ENCODE measurements at places on chromosomes 13 and 19.

DNA sequence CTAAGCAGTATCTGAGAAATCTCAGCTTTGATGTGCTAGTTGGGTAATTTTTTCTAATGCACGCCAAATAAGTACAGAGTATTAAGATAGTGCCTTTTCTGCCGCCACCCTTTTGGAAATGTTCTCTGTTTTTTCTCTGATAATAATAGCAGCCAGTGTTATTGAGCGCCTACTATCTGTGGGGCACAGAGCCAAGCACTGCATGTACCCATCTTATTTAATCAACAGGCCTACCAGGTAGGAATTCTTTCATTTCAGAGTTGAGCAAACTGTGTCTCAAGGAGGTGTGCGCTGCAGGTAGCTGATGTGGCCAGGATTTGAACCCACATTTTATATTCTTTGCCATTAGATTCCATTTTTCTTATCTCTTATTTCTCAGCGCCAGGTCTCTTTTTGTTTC lies 1.4 kb downstream of the EPN1 start:
- DNase-seq, result no peak

- DNase-seq, result no peak
These were observed 44.4 kb downstream of the GPC6 start for GRCh38 chr13:93270769-93271742.

GRCh38 chr19:32829345-32829896 lies 40.1 kb downstream of the SLC7A9 start:
- no peak for DNase-seq

- no peak for DNase-seq
These were observed 21.9 kb downstream of the ANKRD27 start for GRCh38 chr19:32652894-32653598.

DNA sequence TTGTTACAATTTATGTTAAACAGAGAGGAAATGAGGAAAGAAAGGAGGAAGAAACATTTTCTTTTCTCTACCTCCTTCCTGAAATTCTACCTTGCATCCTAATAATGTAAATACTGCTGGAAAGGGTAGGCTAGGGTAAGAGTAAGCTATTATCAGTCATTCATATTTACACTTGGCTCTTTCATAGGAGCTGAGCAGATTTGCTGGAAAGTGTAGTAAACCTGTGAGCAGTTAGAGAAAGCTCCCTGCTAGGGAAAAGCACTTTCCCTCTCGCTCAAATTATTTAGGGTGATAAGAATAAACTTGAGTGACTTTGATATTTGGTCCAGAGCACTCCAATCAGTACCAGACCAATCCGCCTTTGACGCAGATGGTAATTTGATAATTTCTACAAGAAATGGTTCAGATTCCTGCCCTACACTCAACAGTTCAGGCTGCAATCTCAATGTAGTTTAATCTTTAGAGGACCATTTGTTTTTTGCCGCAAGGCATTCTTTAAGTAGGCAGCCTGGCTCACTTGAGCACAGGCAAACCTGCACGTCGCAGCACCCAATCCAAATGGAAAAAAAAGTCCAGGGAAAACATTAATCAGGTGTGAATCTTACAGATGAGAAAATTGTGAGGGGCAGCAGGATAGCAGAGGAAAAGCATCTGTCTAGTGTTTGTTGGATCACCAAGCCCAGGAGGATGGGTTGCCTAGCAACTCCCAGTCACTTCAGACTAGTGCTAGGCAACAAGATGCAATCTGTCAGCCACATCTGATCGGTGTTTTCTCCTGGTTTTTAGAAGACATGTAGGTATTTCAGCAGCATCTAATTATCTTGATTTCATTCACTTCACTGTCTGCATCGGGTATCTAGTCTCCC lies 68.6 kb upstream of the KL start:
- no peak for DNase-seq

DNA sequence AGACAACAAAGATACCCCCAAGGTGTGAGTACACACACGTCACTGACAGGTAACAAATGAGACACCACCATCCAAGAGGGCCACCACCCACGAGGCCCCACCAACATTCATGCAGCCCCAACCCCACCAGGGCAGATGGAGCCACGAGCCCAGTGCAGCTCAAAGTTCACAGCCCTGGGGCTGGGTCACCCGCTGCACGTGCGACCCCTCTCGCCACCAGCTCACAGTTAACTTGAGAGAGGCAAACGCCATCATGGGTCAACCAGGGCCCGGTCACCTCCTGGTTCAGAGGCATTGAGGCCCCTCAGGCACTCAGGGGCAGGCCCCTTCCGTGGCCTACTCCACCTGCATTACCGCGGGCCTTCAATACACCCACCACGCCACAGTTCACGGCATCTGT lies 49.8 kb downstream of the EPS15L1 start:
- DNase-seq, result no peak

Measured in natural killer cell treated with Interleukin-12 subunit alpha and Interleukin-12 subunit beta and Interleukin-15 and Interleukin-18, amount 100 ng/mL, for 72 hours (primary cell).